Fibroblast of the aortic adventitia (primary cell): ENCODE measurements at places on chromosomes 1 and 21. TPM values are rescaled to one million over a fixed set of nuclear protein-coding genes. Genes with fewer than 3 reads are reported as not detected.

The CCDC27 gene
- total RNA-seq = not detected in 2 replicates

The CRP gene
- not detected in 2 replicates for total RNA-seq

The SLC35F3 gene
- not detected in 2 replicates for total RNA-seq

The CHIA gene
- total RNA-seq = not detected in 2 replicates

The ACOT11 gene
- total RNA-seq = 1.1 and 3.9 TPM in 2 replicates

The ATAD3A gene
- 28.0 and 35.6 TPM in 2 replicates for total RNA-seq

The ITLN2 gene
- 3.8 TPM in 1 of 2 replicates, not detected in the other for total RNA-seq

The LAMC1 gene
- 564 and 789 TPM in 2 replicates for total RNA-seq

The CAMK2N1 gene
- 5.2 and 28.5 TPM in 2 replicates for total RNA-seq

The AGRN gene
- 7.9 and 85.7 TPM in 2 replicates for total RNA-seq

The HPDL gene
- 1.1 and 1.4 TPM in 2 replicates for total RNA-seq

The CR2 gene
- total RNA-seq = not detected in 2 replicates

The FGR gene
- 0.18 TPM in 1 of 2 replicates, not detected in the other for total RNA-seq

The SERPINC1 gene
- not detected in 2 replicates for total RNA-seq

The ADGRL4 gene
- total RNA-seq = 12.3 and 139 TPM in 2 replicates

The ANGPTL7 gene
- under 0.01 and 0.65 TPM in 2 replicates for total RNA-seq

The CHI3L2 gene
- 6.2 and 10.5 TPM in 2 replicates for total RNA-seq

The DNAJC28 gene
- 2.7 and 3.7 TPM in 2 replicates for total RNA-seq

The ENAH gene
- 131 and 148 TPM in 2 replicates for total RNA-seq
